Cerebellum (tissue), 4 donors: ENCODE measurements at places on chromosomes 11 and 22.

DNA sequence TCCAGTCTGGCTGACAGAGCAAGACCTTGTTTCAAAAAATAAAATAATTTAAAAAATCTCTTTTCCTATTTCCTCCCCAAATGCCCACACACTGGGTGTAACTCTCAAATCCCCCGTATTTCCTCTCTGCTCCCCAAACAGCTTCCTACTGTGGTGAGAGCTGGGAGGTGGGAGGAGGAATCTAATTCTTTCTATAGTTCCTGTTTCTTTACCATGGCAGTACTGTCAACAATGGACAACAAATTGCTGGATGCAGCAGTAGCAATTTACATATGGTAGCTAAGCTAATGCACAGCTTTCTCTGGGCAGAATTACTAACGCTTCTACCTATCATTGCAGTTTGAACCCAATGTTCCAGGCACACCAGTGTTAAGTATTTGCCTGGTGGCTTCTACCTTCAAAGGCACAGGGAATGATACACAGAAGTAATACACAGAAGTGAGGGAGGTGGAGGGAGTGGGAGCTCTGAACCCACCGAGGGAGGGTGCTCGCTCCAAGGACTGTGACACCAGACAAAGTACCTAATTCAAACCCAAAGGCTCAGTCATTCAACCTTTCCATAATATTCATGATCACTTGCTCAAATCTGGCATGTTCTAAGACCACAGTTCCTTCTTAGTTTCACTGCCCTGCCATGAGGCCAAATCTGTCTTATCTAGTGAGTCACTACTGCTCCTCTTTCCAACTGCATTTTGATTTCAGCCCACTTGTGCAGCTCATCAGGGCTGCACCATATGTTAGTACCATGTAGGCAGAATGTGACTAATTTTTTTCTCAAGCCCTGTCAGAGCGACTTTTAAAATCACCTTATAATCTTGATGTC lies 37.9 kb downstream of the CELF1 start:
- DNase-seq, result peak; percentile 76

GRCh38 chr11:107271425-107271824 lies 186.2 kb downstream of the CWF19L2 start:
- no peak for DNase-seq

GRCh38 chr11:45812581-45813548 lies 7.9 kb downstream of the SLC35C1 start:
- DNase-seq, result no peak

DNA sequence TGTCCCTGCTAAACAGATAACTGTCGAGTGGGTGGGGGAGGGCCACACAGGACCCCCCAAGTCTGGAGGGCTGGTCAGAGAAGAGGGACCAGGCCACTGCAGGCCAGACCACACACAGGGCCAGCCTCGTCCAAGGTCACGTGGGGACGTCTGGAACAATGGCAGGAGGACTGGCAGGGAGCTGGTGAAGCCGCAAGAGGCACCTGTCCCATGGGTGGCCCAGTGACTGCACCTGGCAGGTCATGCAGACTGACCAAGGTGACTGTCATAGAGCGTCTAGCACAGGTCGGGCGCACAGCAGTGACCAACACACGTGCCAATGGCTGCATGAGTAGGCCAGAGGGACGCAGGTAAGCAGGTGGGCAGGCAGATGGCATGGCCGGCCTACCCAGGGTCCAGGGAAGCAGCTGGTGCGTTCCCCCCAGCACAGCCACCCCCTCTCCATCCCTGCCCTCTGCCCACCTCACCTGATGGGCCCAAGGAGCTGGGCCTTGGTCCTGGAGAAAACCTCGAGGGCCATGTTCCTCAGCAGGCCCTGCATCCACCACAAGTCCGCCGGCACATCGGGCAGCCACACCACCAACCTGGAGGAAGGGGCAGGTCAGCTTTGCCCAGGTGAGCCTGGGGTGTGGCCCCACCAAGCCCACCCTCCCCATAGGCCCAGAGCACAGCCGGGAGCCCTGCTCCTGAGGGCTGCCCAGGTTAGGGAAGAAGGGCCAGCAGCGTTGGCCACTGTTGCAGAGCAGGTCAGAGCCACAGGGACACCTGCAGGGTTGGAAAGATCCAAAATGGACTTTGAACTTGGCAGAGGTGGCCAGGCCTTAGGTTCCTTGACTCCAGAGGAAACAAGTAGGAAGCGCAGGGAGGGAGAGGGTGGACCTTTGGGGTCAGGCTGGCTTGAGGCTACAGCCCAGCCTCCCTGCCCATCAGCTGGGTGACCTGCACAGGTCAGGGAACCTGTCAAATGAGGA lies 10.4 kb downstream of the PNPLA5 start:
- no peak for DNase-seq

DNA sequence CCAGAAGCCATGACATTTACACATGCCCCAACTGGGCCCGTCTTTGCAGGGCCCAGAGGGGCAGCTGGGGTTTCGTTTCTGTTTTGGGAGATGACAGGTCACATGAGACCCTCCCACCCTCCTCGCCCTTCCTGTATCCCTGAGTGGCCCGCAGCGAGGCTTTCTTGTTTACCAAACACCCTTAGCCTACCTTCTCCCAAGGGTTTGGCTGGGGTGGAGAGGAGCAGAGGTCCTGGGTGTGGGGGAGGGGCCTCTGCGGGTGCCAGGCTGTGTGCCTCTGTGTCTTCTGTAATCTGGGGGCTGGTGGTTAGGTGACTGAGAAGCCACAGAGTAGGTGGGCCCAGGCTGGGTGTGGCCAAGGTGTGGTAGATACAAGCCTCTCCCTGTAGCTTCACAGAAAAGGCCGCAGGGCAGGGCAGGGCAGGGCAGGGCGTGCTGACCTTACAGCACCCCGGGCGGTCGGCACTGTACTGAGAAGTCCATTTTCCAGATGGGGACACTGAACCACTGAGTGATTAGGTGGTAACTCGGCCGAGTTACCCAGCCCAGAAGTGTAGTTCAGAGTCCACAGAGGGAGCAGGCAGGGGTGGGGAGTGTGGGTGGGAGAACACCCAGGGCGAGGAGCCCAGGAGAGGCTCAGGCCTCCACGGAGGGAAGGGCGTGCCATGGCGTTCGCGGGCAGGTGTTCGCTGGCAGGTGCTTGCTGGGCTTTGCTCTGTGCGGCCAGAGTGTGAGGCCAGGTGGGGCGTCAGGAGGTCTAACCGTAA lies 8.7 kb downstream of the PRR5 start:
- no peak for DNase-seq

GRCh38 chr11:130738611-130739010 lies 177.7 kb downstream of the SNX19 start:
- no peak for DNase-seq

DNA sequence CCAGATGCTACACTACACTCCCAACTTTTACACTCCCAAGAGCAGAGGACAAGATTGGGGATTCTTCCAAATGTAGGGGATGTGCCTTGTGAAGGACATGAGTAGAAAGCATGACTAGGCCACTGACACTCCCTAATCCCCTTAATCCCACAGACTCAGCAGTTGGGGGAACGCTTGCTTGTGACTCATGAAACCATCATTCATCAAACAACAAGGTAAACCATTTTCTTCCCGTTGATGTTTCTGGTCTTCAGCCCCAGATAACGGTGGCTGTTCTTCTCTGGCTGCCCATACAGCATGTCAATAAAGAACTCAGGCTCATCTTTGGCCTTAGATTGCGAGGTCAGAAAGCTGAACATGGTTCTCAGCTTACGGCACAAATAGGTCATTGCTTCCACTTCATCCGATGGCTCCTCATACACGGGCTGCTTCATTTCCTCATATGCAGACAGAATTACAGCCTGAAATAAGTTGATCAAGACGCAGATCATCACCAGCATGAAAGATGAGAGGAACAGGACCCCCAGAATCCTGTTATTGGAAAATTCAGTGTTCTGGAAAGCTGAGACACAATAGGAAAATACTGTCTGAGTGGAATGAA lies 6.4 kb upstream of the CDPF1 start:
- DNase-seq, result no peak

DNA sequence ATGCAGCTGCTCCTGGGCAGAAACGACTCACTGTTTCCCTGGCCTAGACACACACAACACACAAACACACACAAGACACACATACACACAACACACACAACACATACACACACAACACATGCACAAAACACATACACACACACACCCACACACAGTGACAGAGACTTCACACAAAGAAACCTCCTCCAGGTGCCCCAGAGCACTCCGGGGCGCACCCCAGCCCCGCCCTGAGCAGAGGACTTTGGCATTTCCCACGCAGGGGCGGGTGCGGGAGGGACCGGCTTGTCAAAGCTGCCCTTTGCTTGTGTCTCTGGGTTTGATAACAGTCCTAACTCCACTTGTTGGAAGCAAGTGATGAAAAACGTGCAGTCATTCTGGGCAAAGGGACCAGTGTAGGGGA lies 6.5 kb downstream of the APOBEC3A start:
- DNase-seq, result no peak

DNA sequence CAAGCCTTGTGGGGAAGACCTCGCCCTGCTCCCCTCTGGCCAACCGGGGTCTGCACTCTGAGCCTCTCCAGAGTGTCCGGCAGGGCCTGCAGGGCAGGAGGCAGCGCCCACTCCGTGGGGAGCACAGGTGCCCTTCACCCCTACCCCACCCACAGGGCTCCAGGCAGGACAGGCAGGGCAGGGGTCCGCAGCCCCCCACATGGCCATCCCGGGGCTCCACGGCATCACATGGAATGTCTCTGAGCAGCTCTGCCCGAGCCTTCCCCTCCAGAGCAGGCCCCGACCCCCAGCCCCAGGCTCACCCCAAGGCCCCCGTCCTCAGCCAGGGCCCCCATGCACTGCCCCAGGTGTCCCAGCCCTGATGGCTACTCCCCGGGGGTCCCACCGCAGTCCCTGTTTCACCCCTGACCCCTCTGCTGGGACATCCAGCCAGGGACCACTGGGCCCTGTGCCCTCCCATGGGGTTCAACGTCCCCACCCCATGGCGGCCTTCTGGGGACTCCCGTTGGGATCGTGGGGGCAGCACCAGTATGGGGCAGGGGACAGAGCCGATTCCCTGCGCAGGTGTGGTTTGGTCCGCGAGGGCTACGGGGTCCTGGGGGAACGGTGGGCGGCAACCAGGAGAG lies 77.7 kb downstream of the BRD1 start:
- DNase-seq, result no peak

DNA sequence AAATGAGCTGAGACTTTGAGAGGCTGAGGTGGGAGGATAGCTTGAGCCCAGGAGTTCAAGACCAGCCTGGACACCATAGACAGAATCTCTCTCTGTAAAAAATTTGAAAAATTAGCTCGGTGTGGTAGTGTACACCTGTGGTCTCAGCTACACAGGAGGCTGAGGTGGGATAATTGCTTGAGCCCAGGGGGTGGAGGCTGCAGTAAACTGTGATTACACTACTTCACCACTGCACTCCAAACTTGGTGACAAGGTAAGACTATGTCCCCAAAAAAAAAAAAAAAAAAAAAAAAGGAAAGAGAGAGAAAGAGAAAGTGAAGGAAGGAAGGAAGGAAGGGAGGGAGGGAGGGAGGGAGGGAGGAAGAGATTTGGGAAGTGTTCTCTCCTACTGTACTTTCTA lies 25.3 kb downstream of the RRP8 start:
- no peak for DNase-seq

DNA sequence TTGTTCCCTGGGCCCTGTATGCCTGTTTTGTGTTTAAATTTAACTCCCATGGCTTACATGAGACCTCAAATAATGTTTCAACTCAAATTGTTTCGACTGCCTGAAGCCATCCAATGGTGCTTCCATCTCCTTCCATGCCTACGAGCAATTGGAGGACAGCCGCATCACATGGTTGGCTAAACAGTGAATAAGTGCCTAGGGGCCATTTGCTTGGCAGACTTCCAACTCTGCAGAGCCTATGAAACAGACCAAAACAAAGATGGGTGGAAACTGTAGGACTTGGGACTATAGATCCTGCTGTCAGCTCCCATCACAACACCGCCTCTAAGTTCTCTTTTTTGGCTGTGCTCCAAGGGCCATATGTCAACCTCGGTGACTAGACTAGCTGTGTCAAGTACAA lies 84.1 kb downstream of the PARVA start:
- no peak for DNase-seq

DNA sequence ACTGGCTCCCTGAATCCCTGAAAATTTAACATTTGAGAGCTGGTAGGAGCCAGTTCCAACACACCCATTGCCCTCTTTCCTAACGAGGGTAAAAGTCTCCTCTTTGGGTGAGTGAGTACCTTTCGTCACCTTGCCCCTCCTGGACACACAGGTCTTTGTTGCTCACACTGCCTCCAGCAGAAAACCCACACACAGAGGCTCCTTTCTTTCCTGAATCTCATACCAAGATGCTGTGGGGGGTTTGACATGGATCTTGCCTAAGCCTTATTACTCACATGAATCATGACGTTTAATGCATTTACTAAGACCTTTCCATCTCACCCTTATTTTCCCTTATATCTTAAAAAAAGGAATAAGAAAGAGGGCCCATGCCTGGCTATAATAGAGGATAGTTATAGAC lies 53.0 kb downstream of the PARVA start:
- no peak for DNase-seq

- no peak for DNase-seq
These were observed 51.5 kb upstream of the SPATA19 start for GRCh38 chr11:133896642-133897330.

DNA sequence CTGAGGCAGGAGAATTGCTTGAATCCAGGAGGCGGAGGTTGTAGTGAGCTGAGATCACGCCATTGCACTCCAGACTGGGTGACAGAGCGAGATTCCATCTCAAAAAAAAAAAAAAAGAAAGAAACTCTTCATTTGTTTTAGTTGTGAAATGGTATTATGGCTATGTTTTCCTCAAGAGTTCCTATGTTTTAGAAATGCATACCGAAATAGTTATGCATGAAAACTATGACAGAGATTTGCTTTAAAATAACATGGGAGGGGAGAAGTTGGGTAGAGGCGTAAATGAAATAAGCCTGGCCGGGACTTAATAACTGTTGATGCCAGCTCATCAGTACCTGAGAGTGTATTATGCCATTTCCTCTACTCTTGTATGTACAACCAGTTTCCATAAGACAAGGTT lies 48.3 kb downstream of the FEZ1 start:
- no peak for DNase-seq

GRCh38 chr22:29642694-29643093 lies 39.3 kb downstream of the NF2 start:
- DNase-seq, result no peak

DNA sequence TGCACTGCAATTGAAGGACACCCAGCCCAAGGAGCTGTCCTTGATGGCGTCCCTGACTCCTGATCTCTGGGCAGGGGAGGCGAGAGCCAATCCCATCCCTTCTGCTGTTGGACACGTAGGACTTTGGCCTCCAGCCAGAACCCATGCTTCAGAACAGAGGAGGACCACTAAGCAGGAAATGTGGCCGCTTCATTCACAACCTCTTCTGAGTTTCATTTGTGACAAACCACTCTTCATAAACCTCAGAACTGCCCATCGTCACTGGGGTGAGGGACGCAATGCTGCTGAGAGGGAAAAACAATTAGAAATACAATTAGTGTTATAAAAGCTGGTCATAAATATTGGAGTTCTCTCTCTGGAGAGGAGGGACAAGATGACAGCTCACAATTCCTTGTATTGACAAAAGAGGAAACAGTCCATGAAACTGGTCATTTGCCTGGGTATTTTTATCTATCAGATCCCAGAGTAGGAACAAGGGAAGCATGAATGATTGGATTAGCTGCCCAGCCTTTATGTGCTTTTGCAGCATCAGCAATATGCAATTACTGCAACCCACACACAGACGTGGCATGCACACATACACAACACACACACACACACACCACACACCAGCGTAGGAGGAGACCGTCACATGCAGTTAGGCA lies 216.5 kb upstream of the CADM1 start:
- DNase-seq, result peak; percentile 82
